ENCODE measurements at places on chromosomes 2 and 18.

DNA sequence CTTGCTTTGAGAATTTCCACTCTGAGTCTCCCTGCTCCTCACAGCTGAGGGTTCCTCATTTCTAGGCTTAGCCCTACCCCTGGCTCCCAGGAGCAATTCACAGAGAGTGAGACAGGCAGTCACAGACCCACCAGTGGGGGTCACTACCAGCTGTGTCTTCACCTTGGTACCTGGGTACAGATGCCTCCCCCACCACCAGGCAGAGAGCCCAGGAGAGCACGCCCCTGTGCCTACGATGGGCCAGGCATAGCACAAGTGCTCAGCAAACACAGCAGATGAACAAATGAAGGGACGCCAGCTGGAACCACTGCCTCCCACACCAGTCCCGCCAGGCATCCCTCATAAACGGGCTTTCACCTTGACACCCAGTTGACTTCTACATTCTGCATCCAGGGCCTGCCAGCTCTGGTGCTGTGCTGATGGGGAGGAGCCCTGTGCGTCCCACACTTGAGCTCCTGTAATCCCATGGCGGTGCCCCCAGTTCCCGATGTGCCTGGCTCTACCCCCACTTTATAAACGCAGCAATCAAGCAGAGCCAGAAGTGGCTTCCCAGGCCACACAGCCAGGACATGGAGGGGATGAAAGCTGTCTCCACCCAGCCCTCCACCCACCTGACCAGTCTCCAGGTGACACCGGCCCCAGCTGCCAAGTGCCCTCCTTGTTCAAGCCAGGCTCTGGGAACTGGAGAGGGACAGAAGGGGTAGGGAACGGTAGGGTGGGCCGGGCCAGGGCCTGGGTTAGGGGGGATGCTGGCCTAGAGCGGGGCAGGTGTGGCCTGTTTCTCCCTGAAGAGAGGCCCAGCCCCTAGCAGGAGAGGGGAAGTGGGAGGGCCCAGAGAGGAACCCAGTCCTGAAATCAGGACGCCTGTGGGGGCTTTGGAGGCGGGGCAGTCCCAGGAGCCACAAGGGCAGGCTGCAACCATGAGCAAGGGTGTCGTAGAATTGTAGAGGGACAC, 42.5 kb downstream of the SCTR start:
- no peak for DNase-seq

- DNase-seq: no peak
These were observed 79.9 kb downstream of the TMEM247 start for GRCh38 chr2:46559261-46559660.

DNA sequence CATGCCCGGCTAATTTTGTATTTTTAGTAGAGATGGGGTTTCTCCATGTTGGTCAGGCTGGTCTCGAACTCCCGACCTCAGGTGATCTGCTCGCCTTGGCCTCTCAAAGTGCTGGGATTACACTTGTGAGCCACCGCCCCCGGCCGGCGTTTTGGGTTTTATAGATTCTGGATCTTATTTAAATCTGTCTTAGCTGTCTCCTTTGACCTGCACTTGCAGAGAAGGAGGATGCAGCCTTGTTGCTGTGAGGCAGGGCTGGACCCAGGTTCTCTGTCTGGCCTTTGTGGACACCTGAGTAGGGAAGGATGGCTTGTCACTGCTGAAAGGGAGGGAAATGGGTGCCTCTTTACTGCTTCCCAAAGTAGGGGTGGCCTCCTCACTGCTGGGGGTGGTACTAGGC, 83.0 kb upstream of the HS6ST1 start:
- no peak for DNase-seq

DNA sequence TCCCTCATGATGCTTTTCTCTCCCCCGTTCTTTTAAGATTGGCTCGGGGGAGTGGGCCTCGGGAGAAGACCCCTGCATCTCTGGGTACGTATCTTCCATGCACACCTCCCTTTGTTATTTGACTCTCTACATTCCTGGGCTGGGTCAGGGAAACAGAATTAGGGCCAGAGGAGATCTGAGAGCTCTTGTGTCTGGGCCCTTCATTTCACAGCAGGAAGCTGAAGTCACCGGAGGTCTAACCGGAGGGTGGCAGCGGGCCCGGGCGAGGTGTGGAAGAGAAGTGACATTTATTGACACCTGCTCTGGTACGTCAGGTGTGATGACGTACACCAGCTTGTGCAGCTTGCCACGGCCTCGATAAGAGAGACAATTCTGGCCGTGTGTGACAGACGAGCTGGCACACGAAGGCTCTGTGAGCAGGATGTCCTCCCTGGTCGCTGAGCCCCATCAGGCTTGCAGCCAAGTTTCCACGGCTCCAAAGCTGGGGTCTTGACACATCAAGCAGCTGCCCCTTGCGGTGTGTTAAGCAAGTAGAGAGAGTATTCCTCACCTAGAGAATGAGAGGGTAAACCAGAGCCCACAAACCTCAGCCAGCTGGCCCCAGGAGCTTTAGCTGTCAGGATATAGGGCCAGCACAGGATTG, 30.4 kb downstream of the TOGARAM2 start:
- DNase-seq: peak; percentile 61

- DNase-seq: no peak
These were observed 18.7 kb downstream of the C1D start for GRCh38 chr2:68044099-68044498.

DNA sequence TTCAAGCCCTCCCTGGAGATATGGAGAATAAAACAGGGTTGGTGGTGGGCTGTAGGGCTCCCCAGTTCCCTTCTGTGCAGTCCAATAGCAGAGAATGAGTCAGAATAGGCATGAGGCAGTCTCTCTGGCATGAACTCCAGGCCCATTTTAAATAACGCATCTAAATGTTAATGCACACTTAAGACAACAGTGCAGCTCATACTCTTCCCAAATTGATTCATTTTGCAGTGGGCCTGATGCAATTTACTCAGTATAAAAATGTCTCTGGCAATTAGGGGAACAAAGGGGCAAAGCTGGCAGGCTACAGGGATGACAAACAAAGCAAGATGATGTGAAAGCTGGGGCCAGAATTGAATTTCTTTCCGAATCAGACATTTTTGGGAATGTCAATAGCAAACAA, 402.8 kb downstream of the CLIP4 start:
- DNase-seq: no peak

Measured in activated naive CD4-positive, alpha-beta T cell treated with Interleukin-2 at 50 U/mL for 16 hours (primary cell).